ENCODE measurements at places on chromosomes 12 and 14.

GRCh38 chr14:49947506-49947905, 54.6 kb downstream of the ARF6 start:
- no peak for DNase-seq

DNA sequence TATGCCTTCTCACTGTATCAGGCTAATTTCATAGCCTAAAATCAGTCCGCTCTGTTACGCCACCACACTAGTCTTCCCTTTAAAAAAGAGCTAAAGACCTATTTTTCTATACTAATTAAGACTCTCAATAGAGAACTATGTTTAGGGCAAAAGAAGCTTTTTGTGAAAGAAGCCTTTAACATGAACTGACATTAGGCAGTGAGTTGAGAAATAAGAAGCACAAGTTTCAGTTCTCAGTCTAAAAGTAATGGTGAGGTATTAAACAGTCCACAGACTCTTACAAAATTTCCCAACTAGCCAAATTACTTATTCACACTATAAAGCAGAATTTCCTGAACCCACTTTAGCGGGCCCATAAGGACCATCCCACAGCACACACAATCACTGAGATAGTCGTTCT, 93.7 kb downstream of the SOX5 start:
- DNase-seq: no peak

DNA sequence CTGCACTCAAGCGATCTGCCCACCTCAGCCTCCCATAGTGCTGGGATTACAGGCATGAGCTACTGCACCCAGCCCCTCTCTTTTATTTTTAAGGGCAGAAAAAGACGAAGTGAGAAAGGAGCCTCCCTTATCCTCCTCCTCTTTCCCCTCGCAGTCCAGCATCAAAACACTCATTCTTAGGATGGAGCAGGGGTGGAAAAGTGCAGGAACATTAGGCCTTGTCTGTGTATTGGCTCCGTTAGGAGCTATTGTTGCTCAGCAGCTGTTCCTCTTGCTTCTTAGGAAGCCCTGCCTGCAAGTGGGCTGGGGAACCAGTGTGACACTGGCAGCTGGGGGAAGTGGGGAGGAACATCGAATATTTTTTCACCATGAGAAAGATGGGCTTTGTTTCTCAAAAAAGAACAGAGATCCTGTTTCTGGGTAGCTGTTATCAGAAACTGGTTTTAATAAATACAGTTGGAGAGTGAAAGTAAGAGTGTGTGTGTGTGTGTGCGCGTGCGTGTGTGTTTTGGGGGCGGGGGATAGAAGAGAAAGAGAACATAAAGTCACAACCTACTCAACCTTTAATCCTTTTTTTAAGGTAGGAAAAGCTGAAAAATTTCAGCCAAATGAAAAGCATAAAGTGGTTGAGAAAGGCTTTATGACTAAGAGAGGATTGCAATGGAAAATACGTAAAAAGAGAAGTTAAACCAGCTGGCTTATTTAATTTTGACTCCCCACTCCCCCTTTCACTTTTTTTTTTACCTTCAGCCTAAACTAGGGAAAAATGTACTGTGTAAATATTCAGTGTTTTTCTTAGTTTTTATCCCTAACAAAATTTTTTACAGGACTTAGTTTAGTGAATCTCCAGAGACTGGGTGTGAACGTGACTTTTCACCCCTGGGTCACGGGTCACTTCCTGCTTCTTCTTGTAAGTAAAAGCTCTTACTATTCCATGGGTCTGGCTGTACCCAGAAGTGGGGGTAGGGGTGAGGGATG, 197.2 kb upstream of the PLEKHG7 start:
- peak; percentile 62 for DNase-seq

GRCh38 chr12:26149968-26150500, 25.2 kb upstream of the BHLHE41 start:
- no peak for DNase-seq

DNA sequence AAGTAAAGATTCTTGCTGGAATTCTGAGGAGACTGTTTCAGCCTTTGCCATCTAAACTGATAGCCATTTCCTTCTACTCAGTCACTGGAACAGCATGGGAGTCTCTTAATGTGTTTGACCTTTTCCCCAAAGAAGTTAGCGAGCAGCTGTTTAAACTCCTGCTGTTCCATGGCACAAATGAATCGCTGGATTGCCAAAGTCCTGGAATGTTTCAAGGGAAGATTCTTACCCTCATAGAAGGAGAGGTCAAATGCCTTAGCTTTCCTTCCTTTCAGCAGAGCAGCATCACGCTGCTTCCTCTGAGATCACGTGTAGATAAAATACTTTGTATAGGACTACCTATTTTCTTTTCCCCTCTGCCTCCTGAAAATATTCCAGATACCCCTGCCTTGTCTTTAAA, 10.5 kb upstream of the NR2C1 start:
- peak; percentile 5 for DNase-seq

GRCh38 chr12:51591016-51591901, at the start of gene SCN8A:
TSS of gene SCN8A (plus strand) at chr12:51591233. CDS start at chr12:51662818, 71,585 bp downstream.
- DNase-seq: peak; percentile 33

GRCh38 chr14:24974591-24975374, 75.2 kb downstream of the STXBP6 start:
- no peak for DNase-seq

DNA sequence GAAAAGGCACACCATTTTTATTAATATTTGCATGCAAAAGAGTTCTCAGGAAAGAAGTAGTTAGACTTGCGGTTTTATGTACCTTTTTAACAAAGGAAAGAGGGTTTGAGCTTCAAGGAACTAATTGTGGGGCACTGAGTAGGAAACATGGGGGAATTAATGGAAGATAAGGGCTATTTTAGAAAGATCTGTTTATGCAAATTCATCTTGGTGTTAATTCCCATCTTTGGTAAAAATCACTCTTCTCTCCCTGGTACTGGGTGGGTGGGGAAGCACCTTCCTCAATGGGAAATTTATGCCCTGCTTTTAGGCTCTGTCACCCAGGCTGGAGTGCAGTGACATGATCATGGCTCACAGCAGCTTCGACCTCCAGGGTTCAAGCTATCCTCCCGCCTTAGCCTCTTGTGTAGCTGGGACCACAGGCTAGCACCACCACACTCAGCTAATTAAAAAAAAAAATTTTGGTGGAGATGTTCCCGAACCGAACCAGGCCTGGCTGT, 30.1 kb upstream of the RESF1 start:
- no peak for DNase-seq

DNA sequence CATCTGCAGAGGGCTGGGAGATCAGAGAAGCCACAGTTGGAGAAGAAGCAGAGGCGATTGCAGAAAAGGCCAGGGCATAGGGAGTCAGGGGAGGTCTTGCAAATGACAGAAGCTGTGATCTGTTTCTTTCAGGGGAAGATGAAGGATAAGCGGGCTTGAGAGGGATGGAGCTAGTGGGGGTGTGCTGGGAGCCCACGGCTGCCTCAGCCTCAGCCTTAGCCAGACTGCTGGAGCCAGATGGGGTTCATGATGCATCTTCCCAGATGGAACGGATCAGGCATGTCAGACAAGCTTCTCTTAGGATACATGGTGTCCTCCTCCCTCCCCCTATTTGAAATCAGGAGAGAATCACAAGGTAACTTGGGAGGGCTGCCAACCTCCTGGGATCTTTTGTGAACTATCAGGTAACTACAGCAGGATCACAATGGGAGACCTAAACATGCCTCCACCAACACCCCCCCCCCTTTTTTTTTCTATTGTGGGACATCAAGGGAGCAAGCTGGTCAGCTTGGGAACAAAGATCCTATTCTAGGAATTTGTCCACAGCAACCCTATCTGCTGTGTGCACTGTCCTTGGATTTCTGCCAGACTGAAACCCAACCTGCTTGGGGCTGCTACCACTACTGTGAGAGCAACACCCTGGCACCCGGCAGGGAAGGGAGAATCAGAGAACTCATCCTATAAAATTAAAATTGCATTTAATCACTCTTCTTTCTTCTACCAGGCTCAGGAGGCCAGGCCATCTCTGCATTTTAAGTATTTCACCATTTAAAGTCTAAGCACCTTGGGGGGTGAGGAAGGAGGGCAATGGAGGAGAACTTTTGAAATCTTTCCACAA, 10.7 kb upstream of the ATP2A2 start:
- DNase-seq: peak; percentile 48

GRCh38 chr12:128790221-128790620, 33.5 kb downstream of the SLC15A4 start:
- no peak for DNase-seq

GRCh38 chr14:48023881-48024280, 348.5 kb upstream of the MDGA2 start:
- DNase-seq: no peak

GRCh38 chr14:49598189-49598484, 603 bp upstream of the LRR1 start:
- no peak for DNase-seq

GRCh38 chr12:47995981-47996401, 8.3 kb downstream of the COL2A1 start:
- peak; percentile 44 for DNase-seq

GRCh38 chr14:80585506-80585835, 356.1 kb downstream of the CEP128 start:
- DNase-seq: no peak

DNA sequence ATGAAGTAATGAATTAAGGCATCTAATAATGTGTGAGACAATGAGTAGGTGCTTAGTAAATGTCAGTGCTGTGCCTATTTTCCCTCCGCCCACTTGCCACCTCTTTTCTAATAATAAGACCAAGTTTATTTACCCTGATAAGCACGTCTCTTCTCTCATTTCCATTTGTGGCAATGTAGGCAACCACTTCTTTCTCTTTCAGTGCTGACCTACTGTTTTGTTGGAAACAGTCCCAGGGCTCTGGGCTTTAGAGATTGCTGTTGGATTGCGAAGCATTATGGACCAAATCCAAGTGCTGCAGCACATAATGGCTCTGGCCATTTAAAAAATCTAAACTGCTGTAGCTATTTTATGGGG, 141.3 kb upstream of the PLEKHG7 start:
- DNase-seq: peak; percentile 37

- DNase-seq: no peak
Observed at GRCh38 chr12:44835641-44836379, 40.3 kb downstream of the NELL2 start.

DNA sequence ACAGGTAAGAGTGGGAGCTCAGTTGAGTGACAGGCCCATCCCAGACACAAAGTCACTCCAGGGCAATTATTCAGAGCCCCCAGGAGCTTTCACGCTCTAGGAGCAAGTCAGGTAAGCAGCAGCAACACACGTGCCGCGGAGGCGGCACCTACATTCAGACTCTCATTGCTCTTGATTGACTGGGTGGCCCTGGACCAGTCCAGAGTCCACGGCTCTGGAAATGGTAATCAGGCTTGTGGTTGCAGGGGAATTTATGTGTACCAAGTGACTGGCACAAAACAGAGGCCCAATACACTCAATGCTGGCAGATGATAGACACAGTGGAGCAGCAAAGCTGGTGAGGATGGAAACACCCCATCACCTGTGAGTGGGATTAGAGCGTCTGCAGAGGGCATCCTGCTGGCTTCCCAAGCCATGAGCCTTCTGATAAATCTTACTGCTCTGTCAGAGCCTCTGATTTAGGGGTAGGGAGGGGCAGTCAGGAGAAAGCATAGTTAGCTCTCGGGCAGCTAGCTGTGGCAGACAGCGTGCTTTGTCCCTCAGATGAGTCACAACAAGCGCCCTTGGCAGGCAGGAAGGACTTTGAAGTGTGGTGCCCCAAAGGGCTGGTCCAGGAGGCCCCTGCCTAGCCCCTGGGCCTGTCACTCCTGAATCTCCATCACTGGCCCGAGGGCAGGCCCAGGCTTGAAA, 344.7 kb downstream of the CACNA1C start:
- DNase-seq: no peak

- no peak for DNase-seq
Observed at GRCh38 chr14:59020382-59020781, 168.1 kb upstream of the DAAM1 start.

- DNase-seq: no peak
Observed at GRCh38 chr12:25935355-25936144, 22.9 kb upstream of the RASSF8 start.

- peak; percentile 24 for DNase-seq
Observed at GRCh38 chr12:20477672-20478071, 109.3 kb downstream of the PDE3A start.

GRCh38 chr12:89490922-89491321, 33.7 kb downstream of the GALNT4 start:
- no peak for DNase-seq

DNA sequence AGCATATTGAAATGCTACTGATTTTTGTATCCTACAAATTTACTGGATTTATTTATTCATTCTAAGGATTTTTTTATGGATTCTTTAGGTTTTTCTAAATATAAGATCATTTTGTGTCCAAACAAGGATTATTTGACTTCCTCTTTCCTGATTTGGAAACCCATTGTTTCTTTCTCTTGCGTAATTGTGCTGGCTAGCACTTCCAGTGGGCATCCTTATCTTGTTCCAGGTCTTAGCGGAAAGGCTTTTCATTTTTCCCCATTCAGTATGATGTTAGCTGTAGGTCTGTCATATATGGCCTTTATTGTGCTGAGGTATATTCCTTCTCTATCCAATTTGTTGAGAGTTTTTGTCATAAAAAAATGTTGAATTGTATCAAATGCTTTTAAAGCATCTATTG, 57.2 kb upstream of the RHOJ start:
- no peak for DNase-seq

DNA sequence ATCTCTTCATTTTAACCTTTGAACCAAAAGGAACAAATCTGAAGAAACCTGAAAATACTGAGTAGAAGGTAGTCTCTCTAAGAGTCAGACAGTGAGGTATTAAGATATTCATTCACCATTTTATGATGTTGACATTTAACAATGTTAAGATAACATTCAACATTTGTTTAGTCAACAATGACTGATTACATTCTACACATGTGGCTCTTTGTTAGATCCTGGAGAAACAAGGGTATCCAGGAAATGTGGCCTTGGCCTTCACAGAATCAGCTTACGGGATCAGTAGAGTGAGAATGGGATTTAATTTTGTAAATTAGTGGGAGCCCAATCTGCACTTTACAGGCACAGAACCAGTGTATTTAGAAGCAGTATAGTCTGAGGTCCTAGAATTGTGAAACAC, 355.5 kb downstream of the KCNH5 start:
- DNase-seq: no peak

DNA sequence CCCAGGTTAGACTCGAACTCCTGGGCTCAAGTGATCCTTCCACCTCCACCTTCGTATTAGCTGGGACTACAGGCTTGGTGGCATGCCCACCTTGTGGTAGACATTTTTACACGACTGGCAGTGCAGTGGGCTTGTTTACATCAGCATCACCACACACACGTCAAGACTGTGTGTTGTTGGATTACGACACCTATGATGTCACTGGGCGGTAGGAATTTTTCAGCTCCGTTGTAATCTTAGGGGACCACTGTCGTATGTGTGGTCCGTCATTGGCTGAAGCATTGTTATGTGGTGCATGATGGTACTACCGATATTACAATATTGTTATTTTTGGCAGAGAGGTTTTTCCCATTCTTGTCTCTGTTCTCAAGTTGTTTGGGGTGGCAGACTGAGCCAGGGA, 50.7 kb downstream of the TSPAN9 start:
- DNase-seq: no peak
